ENCODE measurements at places on chromosomes 7 and 10. TPM values are rescaled to one million over a fixed set of nuclear protein-coding genes. Genes with fewer than 3 reads are reported as not detected.

Gene ZNF488
- 0.59 TPM for polyA plus RNA-seq

Gene MACC1
- not detected for polyA plus RNA-seq

Gene PRSS2
- polyA plus RNA-seq = not detected

Gene EPO
- not detected for polyA plus RNA-seq

Gene CYP26A1
- not detected for polyA plus RNA-seq

DNA sequence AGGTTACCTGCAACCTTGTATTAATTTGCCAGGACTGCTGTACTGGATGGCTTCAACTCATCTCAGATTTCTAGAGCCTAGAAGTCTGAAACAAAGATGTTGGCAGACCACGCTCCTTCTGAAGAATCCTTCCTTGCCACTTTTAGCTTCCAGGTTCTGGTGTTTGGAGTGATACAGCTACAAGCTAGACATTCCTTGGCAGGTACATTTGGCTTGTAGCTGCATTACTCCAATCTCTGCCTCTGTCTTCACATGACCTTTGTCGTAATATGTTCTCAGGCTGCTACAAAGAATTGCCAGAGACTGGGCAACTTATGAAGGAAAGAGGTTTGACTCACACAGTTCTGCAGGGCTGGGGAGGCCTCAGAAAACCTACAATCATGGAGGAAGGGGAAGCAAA lies 146.3 kb downstream of the GALNT17 start:
- no peak for DNase-seq

DNA sequence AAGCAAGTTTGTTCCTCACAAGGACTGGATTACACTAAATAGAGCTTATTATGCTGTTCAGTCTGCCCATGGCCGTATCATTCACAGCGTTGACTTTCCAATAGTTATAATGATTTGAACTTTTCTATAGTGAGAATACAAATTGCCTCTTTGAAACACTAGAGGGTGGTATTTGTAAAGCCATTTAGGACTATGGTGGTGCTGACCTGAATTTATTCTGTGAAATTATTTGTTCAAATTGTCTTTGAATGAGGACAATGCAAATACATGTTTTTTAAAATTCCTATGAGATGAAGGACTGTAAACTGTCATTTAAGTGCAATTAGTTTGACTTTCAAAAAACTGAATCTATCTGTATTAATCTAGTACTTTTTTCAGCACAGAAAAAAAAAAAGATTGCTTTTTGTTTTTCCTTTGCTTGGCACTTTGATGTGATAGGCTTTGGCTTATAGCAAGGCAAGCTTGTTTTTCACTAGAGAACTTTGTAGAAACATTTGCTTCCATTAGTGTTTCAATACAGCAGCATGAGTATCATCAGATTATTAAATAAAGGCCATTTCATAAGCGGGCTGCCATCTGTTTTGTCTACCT lies 122.7 kb upstream of the TMEM229A start:
- DNase-seq = peak; percentile 23

GRCh38 chr10:99845837-99846382 lies 63.5 kb downstream of the ABCC2 start:
- peak; percentile 71 for DNase-seq

- DNase-seq = no peak
These were observed 157.4 kb downstream of the ARID5B start for GRCh38 chr10:62058896-62059216.

DNA sequence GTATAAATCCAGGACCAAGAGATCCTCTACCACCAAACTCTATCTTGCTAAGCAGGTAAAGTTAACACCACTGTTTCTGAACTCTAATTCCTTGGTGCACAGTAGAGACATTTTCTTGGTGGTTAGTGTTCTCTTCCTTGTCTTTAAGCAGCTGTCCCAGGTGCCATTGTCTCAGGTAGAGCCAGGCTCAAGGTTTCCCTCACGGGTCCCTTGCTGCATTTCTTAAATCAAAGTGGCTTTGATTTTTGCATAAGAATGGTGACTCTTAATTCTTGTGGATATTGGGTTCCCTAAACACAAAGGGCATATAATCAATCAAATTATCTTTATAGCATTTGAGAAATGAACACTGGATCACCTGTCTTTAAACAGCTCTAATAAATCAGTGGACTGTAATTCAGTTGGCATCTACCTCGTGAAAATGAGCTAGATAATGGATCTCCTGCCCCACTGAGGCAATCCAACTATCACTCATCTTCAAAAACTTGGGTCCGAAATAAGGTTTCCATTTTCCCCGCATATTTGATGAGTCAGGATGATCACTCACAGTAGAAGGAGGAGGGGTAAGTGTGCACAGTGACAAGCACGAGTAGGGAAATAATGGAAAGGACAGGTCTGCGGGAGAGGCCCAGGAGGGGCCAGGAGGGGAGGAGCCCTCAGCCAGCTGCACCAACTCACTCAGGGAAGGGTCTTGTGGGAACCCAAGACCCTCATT lies 2.4 kb downstream of the ABCC2 start:
- no peak for DNase-seq

- DNase-seq = no peak
These were observed 82.8 kb downstream of the CACNA2D1 start for GRCh38 chr7:82360591-82361368.

DNA sequence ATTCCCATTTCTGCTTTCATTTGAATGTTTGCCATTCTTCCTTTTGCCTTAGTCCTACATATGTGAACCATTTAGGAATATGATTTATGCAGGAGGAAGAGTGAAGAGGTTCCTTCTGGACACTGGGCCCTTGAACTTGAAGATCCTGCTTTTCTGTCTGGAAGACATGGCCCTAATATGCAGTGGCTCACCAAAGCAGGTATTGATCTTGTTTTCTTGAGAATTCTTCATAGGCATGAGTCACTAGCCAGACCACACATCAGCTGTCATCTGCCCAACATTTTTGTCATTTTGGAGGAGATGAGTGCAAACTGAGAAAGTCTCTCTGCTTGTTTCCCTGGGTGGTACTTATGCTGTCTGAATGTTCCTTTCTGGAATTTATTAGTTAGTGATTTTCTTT lies 382.6 kb downstream of the LRMDA start:
- no peak for DNase-seq

DNA sequence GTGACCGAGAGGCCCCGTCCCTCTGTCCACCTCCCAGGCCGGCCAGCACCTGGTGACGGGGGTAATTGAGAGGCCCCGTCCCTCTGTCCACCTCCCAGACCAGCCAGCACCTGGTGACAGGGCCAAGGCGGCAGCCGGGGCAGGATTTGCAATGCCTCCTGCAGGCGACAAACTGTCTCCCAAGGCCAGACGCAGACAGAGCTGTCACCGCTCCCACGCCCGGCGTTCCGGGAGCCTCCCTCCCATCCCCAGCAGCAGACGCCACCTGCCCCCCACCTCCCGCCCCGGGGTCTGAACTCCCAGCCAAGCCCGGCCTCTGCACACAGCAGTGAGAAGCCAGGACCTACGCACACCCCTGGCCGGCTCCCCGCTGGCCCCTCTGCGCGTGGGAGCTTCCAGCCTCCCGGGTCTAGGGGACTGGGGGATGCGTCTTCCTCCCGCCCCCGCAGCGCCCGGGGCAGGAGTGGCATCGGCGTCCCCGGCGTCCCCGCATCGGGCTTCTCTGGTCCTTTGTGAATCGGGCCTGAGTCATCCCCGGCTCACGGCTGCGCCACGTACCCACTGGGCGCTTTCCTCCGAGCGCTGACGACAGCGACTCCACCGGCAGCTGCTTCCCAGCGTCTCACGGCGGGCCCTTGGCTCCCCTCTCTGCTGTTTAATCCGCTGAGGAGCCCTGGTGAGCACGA lies 95.1 kb upstream of the DIP2C start:
- peak; percentile 87 for DNase-seq

DNA sequence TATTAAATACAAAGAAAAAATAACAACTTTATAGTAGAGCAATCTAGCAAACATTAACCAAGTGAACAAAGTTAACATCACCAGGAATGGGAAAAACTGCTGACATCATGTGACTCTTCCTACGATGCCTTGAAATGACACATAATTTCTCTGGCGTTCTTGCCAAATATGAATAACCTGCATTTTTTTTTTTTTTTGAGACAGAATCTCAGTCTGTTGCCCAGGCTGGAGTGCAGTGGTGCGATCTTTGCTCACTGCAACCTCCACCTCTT lies 126.5 kb upstream of the VKORC1L1 start:
- no peak for DNase-seq

DNA sequence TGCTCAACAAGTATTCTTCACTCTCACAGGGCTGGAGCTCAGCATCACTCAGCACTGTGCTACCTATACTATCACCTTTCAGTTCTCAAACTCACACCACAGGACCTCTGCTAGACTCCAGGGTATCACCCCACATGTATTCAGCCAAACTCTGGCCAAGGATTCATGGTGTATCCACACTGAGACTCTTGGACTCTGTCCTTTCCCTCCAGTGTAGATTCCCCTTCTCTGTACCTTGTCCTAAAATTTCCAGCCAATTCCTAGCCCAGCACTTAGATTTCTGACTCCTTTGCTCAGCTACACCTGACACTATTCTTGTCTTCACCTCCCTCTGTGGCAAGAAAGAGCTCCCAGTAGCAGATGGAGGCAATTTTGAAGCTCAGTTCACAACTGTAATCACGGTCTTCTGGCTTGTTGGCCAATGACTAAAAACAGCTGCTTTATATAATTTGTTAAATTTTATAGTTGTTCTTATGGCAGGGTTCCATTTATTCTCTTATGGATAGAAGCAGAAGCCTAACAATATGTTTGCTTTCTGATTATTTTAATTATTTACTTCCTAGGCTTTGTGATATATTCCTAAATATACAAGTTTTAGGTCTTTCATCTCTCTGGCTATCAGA lies 258.8 kb downstream of the THSD7A start:
- DNase-seq = no peak

DNA sequence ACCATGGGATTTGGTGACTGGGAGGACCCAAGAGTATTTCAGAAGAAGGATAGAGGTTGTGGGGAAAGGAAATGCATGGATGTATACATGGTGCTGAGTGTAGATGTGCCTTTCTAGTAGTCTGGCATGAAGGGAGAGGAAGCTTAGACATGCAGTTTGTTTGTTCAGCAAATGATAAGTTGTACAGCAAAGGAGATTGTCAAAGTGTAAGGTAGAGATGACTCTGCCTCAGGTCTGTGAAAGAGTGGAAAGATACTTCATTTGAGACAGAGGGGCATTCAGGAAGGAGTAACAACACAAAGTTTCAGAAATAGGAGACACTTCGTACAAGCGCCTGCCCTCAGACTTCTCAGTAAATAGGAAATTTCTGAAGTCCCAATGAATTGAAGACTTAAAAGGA lies 152.3 kb downstream of the CELF2 start:
- no peak for DNase-seq

DNA sequence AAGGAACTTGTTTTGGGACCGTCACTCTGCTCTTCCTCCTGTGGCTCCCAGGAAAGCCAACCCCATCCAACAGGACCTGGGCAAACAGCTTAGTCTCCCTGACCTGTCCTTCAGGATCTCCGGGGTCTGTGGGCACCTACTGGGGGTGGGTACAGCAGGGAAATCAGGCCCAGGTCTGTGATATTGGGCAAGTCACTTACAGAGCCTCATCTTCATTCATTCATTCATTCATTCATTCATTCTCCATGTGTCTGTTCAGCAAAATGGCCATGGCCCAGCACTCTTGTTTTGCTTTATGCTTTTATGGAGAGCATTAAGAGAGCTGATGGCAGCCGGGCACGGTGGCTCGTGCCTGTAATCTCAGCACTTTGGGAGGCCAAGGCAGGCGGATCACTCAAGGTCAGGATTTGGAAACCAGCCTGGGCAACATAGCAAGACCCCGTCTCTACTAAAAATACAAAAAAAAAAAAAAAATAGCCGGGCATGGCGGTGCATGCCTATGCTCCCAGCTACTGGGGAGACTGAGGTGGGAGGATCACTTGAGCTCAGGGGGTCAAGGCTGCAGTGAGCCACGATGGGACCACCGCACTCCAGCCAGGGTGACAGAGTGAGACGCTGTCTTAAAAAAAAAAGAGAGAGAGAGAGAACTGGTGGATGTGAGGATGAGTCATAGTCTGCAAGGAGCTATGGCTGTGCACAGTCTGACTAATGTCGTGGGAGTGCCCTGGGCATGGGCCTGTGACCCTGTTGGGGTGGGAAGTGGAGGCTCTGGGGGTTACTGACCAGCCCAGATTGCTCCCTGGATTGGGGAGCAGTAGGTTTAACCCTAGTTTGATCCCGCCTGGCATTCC lies 54.3 kb downstream of the CLIP2 start:
- no peak for DNase-seq

GRCh38 chr7:23783115-23783514 lies 73.1 kb downstream of the STK31 start:
- DNase-seq = no peak

- DNase-seq = no peak
These were observed 146.6 kb upstream of the DGKB start for GRCh38 chr7:15049157-15049556.

- no peak for DNase-seq
These were observed 6.5 kb upstream of the CPED1 start for GRCh38 chr7:120981888-120982615.

Measured in SK-N-SH (cell line).